SK-MEL-5 (cell line): ENCODE measurements at places on chromosomes 12 and 14.

DNA sequence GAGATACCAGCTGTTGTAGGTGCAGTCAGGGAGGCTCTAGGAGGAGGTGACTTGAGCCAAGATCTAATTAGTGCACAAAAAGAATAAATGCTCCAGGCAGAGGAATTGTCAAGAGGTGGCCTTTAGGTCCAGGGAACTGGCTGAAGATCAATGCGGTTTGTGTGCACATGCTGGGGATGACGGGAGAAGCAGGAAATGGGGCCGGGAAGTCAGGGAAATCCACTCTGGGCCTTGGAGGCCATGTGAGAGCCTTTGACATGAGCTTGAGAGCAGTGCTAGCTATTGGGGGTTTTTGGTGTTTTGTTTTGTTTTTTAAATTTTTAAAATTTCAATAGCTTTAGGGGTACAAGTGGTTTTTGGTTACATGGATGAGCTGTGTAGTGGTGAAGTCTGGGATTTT lies 67.4 kb downstream of the MVK start:
- peak; percentile 17 for DNase-seq

GRCh38 chr12:53972152-53972702 lies 699 bp upstream of the HOXC11 start:
- no peak for DNase-seq

GRCh38 chr14:93978735-93979134 lies 2.4 kb upstream of the ASB2 start:
- DNase-seq = no peak

DNA sequence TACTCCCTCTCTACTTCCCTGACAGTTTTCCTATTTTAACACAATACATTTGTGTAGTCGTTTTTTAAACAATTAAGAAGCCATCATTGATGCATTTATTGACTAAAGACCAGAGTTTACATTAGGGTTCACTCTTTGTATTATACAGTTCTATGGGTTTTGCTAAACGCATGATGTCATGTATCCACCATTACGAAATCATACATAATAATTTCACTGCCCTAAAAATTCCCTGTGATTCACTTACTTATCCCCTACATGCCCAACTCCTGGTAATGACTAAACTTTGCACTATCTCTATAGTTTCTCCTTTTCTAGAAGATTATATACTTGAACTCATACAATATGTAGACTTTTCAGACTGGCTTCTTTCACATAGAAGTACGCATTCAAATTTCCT lies 1016.5 kb upstream of the FOXG1 start:
- DNase-seq = no peak

DNA sequence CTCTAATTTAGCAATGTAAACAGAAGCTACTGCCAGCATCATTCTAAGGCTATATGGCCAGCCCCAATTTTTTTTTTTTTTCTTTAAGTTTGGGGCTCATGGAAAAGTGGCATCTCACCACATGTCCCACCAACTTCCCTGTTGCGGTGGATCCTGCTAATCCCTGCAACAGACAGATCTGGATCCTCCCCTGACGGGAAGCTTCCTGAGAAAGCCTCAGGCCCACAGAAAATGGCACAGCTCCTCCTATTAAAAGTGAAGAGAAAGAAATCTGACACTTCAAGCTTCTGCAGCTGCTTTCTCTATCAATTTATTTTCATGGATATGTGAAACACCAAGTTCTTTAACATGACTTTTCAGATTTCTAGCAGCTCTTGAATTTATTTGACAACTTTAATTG lies 433.8 kb upstream of the DCN start:
- no peak for DNase-seq

DNA sequence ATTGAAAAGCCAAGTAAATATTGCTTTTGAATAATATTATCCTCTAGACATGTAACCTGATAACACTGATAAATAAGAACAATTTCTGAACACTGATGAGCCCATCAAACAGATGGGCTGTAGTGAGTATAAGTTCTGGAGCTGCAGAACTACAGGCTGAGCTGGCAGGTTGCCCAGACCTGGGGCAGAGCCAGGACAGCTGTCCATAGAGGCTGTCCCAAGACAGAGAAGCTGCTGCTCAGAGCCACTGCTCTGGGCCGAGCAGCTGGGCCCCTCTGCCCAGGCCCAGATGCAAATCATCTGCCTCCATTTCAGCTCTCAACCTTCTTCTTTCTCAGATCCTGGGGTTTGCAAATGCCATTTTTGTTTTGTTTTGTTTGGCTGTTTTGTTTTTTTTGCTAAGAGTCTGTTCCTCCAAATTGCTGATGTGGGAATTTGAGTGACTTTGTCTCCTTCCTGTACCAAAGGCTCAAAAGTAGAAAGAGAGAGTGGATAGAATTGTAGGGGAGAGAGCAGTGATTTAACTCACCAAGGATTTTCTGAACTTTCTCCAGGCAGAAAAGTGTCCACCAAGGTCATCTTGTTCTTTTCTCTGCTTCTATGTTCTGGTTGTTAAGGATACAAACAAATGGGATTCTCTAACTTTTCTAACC lies 4.0 kb upstream of the TESPA1 start:
- no peak for DNase-seq

DNA sequence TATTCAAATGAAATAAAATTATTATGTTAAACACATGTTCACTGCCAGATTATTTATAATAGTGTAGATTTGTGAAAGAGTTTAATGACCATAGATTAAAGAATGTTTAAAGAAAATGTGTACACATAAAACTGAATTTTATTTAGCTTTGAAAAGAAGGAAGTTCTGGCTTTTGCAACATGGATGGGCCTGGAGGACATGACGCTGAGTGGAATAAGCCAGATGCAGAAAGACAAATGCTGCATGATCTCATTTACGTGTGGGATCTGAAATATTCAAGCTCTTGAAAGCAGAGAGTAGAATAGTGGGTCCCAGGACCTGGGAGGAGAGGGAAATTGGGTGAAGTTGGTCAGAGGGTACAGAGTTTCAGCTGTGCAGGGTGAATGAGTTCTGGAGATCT lies 1261.2 kb downstream of the TMEM121 start:
- no peak for DNase-seq

GRCh38 chr12:116091579-116091978 lies 185.9 kb downstream of the MED13L start:
- no peak for DNase-seq

DNA sequence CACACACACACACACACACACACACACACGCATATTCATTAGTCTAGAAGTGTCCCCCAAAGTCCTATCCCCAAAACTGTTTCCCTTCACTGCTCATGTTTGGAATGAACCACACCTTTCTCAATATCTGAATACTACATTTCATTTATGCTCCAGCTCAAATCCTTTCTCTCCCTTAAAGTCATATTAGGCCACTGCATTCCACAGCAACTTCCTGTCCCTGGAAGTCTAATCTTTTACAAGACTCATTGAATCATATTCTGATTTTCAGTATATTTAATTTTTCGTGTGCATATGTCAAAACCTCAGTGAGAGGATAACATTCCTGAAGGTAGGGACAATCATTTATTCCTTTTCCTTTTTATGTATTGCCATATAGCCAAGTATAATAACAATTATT lies 155.6 kb upstream of the LMNTD1 start:
- no peak for DNase-seq

DNA sequence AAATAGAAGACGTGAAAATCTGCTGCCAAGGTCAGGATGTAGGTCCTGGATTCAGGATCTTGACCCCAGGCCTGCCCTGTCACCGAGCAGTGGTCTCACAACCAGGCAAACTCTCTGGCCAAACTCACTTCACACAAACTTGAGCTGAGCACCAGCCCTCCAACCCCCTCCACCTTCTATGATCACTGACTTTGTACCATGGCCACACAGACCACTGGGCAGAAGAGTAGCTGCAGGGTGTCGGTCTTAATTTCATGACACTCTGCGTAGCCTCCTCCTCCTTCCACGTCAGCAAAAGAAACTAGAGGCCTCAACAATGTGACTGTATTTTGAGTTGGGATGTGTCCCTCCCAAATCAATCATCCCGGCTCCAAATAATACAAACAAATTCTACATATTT lies 7.2 kb upstream of the TBX3 start:
- no peak for DNase-seq

DNA sequence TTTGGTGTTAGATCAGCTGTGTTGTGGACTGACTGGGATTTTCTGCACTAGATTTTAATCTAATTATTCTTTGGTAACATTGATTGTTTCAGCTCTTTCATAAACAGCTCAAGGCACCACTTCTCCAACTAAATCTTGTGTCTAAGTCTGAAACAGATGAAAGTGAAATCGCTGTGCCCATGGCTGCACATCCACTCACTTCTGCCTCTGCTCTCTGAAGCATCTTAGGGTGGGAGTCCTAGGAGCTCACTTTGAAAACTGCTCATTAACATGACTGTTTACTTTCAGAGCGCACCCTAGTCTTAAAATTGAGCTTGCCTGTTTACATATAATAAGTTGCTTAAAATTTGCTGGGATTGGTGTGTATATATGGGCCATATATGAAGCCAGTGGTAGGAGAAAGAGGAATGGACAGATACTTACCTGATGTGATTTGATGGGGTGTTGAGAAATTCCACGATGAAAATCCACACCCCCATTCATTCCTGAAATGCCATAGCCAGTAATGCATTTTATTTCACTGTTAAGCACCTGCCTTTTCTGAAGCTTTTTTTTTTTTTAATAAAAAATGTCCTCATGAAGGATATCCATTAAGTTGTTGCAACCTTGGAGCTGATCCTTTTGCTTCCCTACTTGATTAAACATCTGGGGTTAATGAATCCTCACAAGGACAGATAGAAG lies 52.8 kb downstream of the PPFIBP1 start:
- DNase-seq = no peak
